ENCODE measurements at places on chromosomes 12 and 14.

- no peak for DNase-seq
Observed at GRCh38 chr12:66055837-66056319, 74.7 kb downstream of the LLPH start.

DNA sequence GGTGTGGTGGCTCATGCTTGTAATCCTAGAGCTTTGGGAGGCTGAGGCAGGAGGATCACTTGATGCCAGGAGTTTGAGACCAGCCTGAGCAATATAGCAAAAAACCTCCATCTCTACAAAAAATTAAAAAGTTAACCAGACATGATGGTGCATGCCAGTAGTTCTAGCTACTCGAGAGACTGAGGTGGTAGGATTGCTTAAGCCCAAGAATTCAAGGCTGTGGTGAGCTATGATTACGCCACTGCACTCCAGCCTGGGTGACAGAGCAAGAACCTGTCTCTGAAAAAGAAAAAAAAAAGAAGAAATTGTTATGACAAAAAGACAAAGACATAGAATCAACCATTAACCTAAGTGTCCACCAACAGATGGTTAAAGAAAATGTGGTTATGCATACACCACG is 2.1 kb upstream of the ATP23 start:
- DNase-seq: no peak

- no peak for DNase-seq
Observed at GRCh38 chr12:16515666-16516065, 90.3 kb downstream of the LMO3 start.

- no peak for DNase-seq
Observed at GRCh38 chr14:54503486-54503885, 6.2 kb upstream of the CGRRF1 start.
